ENCODE measurements at places on chromosomes 2 and 18.

DNA sequence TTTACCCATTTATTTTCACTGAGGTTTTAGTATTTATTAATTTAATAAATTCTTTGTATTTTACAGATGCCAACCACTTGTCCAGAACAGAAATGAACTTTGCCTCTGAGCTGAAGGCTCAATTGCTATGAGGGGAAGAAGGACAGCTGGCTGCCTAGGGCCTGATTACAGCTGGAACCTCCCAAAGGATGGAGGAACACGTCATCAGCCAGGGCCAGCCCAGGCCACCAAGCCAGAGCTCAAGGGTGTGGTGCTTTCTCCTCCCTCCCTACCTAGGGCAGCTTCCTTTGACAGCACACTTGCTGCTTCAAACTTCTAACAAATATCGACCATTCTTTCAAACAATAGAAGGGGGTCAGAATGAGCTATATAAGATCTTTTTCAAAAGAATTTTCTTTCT lies 19.7 kb upstream of the RIOK3 start:
- no peak for DNase-seq

- DNase-seq: no peak
These were observed 42.5 kb downstream of the PTPRM start for GRCh38 chr18:7609617-7610016.

- DNase-seq: no peak
These were observed 69.6 kb upstream of the CREB1 start for GRCh38 chr2:207459990-207460757.

DNA sequence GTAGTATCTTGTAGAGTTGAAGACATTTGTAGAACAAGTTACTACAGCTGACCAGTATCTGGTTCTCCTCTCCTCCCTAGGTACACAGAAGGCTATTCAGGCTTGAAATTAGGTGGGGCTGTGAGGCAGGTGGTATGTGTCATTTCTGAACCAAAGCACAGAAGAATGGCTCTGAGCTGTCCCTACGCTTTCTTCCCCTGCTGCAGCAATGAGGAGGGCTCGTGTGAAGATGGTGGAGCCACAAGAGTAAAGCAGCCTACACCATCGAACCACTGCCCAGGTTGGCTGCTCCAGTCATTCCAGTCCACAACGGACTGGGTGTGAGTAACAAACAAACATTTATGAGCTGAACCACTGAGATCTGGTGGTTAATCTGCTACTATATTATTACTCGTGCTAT lies 148.9 kb downstream of the DTNB start:
- no peak for DNase-seq

GRCh38 chr2:59754011-59754735 lies 799.3 kb downstream of the BCL11A start:
- DNase-seq: no peak

GRCh38 chr2:100399714-100400113 lies 17.8 kb downstream of the CHST10 start:
- DNase-seq: no peak

DNA sequence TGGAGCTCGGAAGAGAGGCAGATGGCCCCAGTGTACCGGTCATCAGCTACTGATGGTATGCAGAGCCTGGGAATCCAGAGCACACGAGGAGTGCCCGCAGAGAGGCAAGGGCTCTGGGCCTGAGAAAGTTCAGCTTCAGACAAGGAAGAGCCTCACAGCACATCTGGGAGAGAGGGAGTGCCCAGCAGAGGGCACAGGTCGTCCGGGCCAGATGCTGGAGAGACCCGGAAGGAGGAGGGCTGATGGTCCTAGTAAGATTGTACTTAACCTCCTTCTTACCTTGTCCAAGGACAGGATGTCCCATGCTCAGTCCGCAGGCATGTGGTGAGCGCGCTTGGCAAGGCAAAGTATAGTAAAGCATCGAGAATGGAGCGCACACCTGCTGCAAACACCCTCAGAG lies 24.4 kb upstream of the CHMP1B start:
- DNase-seq: no peak

- DNase-seq: no peak
These were observed 221.4 kb upstream of the EPAS1 start for GRCh38 chr2:46075848-46076247.

DNA sequence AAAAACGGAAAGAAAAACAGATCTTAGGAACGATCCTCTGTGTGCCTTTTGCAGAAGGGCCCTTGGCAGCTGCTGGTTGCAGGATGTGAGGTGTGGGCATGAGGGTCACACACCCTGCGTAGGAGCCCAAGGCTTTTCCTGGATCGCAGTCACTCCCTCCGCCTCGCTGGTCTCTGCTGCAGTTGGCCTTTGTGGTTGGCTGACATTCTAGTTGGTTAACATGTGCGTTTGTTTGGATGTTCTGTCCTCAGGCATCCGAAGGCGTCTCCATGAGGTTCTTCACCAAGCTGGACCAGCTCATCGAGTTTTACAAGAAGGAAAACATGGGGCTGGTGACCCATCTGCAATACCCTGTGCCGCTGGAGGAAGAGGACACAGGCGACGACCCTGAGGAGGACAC lies 61.7 kb downstream of the INPP5D start:
- no peak for DNase-seq

DNA sequence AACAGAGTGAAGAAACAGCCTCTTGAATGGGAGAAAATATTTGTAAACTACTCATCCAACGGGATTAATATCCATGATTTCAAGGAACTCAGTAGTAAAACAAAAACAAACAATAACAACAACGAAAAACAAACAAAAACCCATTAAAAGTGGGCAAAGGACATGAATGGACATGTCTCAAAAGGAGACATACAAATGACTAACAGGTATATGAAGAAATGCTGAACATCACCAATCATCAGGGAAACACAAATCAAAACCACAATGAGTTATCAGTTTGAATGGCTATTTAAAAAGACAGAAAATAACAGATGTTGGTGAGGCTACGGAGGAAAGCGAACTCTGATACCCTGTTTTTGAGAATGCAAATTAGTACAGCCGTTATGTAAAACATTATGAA lies 224.8 kb upstream of the NRXN1 start:
- DNase-seq: no peak

DNA sequence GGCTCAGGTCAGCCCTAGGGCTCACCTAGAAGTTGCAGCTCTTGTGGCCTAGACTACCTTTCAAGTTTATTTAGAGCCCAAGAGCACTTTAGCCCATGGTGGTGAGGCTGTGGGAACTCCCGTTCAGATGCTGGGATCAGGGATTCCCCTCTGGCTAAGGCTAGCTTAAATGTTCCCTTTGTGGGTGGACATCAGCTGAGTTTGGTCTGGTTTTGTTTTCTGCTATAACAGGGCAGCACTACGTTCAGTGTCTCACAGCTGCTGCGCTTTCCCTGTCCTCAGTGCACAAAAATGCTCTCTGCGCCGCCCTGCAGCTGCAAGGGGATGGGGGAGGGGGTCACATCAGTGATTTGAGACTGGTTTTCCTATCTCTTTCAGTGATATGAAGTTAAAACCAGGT lies 170.5 kb upstream of the KCNJ3 start:
- DNase-seq: no peak

DNA sequence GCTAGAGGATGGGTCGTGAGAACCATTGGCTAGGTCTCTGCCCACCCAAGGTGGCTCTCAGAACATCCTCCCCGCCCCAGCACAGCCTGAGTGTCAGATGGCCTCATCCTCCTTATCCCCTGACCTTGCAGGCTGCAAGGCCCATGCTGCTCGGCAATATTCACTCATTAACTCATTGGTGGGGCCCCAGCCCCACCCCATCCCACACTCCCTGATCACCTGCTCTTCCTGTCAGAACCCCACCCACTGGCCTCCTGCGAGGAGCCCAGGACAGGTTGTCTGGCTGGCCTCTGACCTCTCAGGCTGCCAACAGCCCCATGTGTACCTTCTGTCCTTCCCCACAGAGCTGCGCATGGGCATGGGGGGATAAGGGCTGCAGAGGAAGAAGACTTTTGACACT lies 5.3 kb downstream of the ADCY3 start:
- DNase-seq: no peak

DNA sequence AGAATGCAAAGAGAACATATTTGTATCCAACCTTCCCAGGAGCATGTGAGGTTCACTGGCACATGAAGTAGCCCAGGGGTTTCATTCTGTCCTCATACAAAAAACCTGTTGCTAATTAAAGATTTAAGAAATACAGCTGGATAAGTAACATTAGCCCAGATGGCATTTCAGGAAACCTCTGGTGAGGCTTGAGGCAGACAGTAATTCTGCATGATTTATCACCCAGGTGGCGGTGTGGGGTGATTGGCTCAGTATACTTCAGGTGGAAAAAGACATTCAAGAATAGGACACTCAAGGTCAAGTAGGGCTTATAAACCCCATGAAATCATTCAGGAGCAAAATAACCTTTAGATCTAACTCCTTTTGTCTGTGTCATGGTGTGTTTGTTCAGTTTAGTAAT lies 237.4 kb downstream of the RNF144A start:
- DNase-seq: no peak

All from bone marrow (tissue), 2 donors.